ENCODE measurements at places on chromosomes 2 and 18.

DNA sequence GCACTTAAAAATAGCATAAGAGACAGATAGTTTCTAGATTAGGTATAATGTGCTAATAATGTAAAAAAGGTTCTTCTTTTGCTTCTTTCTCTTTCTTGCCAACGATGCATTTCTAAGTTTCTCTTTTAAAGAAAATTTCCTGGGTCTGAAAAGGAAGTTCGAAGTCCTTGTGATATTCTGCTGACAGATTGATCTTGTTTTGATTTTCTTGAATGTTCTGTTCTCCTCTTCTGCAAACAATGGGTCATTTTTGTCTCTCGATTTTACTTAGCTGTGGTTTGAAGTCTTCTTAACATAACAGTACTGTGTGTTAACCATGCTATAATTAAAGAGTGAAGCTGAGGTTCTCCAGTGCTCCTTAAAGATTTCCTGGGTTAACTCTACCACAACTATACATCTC lies 61.1 kb upstream of the ACYP2 start:
- DNase-seq = no peak

DNA sequence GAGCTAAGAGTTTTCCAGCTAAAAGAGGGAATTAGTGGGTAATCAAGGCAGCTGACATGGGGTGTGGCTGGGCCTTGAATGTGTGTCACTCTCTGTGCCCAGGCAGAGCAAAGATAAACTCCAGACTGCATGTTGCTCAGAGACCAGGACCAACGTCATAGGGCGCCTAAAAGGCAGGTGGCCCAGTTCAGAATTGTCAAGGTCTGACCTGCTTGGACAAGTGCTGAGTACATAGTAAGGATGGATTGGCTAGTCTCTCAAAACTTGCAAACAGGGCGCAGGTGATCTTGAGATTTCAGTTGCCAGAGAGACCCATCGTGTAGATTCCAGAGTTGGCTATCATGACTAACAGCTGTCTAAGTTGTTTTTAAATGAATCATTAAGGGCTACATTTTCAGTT lies 19.0 kb downstream of the CLUL1 start:
- DNase-seq = no peak

DNA sequence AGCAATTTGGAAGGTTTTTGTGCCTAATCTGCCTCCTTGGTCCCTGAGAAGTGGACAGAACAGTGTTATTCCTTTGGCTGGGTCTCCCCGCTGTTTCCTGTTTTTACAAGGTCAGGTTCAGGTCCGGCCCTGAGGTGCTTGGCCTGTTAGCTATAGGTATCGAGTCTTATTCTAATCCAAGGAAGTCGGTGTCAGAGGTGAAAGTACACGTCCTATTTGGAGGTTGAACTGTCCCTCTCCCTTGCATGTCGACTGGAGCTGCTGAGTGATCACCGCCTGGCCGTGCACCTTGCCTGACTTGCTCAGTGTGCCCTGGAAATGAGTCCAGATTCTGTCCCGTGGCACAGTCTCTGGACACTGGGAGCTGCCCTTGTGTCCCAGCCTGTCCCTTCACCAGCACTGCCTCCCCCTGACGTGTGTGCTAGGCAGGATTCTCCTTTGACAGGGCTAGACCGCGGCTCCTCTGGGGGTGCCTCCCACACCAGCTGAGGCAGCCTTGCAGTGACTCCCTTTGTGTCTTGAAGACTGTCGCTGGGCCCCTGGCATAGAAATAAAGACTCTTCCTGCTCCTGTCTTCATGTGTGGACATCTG lies 65.7 kb upstream of the RBM44 start:
- DNase-seq = no peak

DNA sequence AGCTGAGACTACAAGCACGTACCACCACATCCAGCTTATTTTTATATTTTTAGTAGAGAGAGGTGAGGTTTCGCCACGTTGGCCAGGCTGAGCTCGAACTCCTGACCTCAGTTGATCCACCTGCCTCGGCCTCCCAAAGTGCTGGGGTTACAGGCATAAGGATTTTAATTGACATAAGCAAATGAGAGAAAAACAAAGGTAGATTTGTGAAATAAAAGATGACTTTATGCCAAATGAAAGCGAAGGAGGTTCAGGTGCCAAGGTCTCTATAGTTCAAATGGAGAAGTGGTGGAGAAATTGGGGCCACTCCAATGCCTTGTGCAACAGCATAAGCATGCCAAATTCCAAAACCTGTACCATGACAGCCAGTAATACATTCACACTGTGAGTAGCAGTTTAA lies 180.6 kb downstream of the MREG start:
- no peak for DNase-seq
